Skeletal muscle cell (primary cell): ENCODE measurements at places on chromosomes 3 and 15.

- DNase-seq = no peak
Observed at GRCh38 chr3:74591946-74592345, 22.5 kb downstream of the CNTN3 start.

DNA sequence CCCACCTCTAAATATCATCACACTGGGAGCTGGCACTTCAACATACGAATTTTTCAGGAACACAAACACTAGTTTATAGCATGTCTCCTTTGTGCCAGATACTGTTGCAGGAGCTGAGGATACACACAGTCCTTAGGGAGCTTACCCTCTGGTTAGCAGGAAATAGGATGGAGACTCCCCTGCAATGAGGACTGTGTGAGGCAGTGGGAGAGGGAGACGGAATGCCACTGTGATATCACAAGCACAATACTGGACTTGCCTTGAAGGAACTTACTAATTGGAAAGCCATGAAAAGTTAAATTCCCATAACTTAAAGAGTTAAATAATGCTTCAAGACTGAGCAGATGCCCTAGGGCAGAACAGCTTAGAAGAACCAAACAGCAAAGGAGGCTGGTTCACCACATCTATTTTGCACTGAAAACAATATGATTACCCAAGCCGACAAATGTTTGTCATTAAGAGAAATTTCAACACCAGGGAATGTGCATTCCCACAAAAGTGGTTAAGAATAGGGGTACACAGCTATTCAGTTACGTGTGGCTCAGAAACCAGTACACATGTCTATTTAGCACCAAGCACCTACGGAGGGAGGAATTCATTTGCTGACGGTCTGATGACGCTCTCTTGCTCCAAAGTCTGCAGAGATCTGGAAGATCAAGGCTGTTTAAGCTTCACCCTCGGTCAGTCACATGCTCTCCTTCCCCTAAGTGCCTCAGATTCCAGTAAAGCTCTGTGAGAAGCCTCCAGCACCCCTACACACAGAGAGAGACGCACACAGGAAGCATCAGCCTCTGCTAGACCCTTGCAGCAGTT lies 5.2 kb downstream of the TBC1D2B start:
- DNase-seq = peak; percentile 83

DNA sequence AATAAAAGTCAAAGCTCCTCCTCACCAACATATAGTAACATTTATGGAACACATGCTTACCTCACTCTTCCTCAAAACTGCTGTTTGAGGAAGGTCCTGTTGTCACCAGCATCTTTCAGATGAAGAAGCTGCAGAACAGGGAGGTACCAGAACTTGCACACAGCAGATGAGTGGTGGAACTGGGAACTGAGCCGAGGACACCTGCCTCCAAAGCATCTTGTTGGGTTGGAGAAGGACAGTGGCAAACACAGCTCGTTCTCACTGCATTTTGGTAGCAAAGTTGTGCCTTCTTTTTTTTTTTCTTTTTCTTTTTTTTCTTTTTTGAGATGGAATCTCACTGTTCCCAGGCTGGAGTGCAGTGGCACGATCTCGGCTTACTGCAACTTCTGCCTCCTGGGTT lies 76.0 kb downstream of the CEMIP start:
- DNase-seq = no peak

DNA sequence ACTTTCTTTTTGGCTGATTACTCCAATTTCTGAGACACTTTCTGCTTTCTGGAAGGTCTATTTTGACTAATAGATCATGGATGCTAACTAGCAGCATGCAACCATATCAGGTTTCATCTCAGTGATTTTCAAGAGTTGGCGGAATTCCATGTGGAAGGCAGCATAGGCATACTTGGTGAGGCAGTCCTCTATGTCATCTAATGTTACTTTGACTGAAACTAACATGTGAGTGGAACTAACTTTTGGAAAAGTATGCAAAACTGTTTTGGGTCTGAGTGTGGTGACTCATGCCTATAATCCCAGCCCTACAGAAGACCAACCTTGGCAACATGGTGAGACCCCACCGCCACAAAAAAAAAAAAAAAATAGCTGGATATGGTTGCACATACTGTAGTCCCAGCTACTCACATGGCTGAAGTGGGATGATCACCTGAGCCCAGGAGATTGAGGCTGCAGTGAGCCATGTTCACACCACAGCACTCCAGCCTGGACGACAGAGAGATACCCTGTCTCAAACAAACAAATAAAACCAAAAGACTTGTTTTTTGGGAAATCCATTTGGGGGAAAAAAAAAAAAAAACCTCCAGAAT lies 1033.7 kb downstream of the ROBO1 start:
- peak; percentile 87 for DNase-seq

DNA sequence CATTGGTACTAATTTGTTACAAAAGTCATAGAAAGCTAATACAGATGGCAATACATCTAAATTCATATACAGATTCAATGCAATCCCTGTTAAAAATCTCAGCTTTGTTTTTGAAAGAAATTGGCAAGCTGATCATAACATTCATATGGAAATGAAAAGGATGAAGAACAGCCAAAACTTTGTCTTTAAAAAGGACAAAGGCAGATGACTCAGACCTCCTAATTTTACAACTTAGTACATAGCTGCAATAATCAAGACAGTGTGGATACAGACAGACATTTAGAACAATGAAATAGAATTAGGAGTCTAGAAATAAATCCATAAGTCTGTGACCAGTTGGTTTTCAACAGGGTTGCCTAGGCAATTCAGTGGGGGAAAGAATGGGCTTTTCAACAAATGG lies 63.3 kb downstream of the AQP9 start:
- DNase-seq = peak; percentile 73

- no peak for DNase-seq
Observed at GRCh38 chr15:82833362-82833682, 23.9 kb downstream of the WHAMM start.

GRCh38 chr3:54731732-54732445 lies 196.0 kb downstream of the LRTM1 start:
- no peak for DNase-seq

GRCh38 chr3:62954580-62954979 lies 79.4 kb upstream of the CADPS start:
- DNase-seq = no peak

DNA sequence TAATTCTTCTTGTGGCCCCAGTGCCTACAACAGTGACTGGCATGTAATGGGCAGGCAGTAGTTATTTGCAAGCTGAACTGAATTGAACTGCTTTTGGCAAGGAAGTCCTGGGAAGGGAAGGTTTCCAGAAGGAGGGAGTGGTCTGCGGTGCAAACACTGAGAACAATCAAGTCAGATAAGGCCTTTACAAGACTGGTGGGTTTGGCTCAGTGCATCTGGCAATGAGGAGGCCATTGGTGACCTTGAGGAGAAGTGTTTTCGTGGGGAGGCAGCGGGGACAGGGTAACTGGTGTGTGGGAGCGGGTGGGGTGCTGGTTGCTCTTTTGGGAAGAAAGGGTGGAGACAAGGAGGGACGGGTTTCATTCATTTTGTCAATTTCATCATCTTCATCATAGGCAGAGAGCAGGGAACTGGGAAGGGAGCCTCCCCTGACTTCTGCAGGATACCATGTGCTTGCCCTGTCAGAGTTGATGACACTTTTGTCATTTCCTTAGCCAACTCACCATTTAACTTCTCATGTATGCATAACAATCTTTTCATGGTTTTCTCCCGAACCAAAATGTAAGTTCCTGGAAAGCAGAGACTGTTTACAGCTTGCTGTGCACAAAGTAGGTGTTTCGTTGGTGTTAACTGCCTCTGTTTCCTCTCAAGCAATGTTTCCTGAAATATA lies 8.4 kb upstream of the EHD4 start:
- DNase-seq = no peak

GRCh38 chr15:78018445-78018844 lies 59.1 kb downstream of the TBC1D2B start:
- DNase-seq = no peak

GRCh38 chr3:66795365-66795764 lies 202.7 kb upstream of the KBTBD8 start:
- DNase-seq = peak; percentile 78

DNA sequence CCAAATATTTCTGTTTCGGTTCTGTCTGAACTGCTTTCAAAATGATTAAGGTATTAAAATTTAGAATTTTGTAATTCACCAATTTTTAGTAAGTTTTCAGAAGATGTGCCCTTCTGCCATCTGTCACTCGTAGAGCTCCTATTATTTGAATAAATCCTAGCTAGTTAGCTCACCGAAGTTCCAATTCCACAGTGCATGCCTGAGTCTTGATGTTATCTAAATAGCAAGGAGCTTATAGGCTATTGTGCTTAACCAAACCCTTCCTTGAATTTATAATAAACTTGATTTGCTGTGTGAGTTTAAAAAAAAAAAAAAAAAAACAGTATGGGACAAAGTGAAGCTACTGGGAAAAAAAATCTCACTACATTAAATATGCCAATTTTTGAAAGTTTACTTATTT lies 18.7 kb downstream of the ATP13A3 start:
- no peak for DNase-seq

- no peak for DNase-seq
Observed at GRCh38 chr15:74657846-74658245, 38.0 kb downstream of the EDC3 start.

DNA sequence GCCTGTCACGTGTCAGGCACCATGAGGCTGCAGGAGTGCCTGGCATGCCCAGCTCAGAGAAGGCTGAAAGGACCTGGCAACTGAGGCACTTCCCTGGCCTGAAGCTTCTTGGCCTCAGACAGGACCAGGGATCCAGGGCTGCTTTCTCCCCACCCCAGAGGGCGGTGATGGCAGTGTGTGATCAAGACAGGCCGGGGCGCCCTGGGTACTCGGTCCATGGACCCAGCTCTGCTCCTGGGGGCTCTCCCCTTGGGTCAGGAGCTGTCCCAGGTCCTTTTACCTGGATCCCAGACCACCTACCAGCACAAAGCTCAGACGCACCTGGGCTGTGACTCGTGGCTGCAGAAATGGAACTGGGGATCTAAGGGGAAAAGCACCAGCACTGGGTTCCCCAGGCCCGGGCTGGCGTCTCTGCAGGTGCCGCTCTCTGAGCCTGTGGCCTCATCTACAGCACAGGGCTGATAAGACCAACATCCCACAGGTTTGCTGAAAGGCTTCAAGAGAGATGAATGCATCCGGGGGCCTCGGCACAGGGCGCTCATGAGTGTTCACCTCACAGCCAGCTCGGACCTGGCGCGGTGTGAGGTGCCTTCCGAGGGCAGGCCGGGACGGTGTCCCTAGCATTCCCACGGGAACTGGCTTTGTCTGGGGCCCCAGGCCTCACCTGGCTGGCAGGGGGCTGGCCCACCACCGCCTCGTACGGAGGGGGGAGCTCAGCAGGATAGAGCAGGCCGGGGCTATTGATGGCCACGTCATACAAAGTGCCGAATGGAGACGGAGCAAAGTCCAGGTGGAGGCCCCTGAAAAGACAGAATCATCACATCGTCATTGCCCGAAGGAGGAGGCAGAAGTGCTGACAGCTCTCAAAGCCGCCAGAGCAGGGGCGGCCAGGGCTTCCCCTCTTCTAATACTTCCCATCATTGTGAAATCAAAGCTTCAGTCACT lies 133.6 kb downstream of the NSMCE3 start:
- DNase-seq = no peak

DNA sequence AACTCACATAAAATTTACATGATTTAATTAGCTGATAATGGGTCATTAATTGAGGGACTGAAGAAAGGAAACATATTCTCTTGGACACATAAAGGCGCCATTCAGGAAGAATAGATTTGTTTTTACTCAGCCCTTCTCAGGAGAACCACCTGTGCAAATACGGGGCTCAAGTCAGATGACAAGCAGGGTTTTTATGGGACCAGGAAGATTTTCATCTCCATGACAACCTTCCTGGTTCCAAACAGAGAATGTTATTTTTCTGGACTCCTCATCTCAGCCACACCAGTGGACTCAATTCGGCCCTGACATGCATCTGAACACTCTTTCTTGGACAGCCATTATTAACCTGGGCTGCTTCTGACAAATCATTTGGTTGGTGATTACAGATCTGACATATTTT lies 120.5 kb downstream of the PDZRN3 start:
- no peak for DNase-seq

DNA sequence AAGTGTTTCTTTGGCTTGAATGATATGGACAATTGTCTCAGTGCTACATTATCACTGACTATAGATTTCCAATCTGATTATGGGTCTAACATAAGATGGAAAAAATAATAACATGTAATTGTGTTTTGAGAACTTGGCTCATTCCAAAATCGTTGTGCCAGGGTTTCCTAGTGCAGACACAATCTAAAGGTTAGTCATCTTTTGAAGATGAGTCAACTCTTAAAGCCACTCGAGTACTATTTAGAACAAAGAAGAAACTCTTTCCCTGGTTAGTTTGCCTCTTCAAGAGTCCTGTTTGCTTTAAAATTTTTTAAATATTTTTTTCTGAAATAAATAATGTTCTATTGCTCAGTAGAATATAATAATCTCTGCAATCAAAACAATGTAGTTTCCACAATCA lies 301.0 kb downstream of the CADM2 start:
- no peak for DNase-seq

GRCh38 chr3:76365275-76365674 lies 579.9 kb upstream of the ZNF717 start:
- no peak for DNase-seq

DNA sequence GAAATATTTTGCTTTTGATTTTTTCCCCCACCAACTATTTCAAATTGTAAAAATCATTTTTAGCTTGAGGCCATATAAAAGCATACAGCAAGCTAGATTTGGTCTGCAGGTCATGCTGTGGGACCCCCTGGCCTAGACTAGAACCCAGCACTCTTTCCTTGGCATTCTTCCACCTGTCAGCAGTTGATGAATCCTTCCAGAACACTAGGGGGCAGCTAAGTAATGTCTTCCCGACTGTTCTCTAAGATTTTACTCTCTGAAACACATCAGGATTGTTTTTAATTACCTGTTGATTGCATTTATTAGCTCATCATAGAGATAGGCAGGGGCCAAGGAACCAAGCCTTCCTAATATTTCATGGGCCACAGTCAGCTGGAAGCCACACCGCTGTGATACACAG lies 174.5 kb downstream of the CACNA1D start:
- DNase-seq = no peak

DNA sequence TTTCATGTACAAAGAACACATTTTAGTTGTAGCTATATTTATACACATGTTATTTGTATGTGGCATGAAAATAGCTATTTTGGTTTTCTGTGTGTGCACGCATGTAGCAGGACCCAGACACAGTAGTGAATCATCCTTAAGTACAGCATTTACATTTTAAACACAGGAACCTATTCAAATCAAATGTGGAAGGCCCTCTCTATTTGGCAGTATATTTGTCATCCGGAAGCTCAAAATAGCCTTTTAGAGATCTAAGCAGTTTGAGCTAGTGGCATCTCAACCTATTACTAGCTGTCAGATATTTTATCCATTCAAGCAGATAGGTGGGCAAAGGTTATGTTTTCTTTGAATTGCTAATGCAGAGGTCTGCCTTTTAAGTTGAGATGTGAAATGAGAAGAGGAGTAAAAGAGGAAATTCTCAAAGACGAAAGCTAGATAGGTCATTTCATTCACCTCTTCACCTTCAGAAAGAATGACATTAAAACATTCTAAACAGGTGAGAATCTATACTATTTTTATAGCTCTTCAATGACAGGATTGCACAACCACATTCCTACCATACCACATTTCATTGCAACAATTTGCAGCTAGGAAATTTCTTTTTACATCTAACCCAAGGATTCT lies 46.3 kb upstream of the TIPARP start:
- no peak for DNase-seq
